Omental fat pad (tissue), 4 donors: ENCODE measurements at places on chromosomes 1 and 21. TPM values are rescaled to one million over a fixed set of nuclear protein-coding genes. Genes with fewer than 3 reads are reported as not detected.

The C1QB gene
- 908 TPM for total RNA-seq

The B3GALNT2 gene
- total RNA-seq = 23.7 TPM

The ICOSLG gene
- 1.7 TPM for total RNA-seq

The COPA gene
- 159 TPM for total RNA-seq

The TNFSF4 gene
- 1.4 TPM for total RNA-seq

The CYYR1 gene
- total RNA-seq = 72.8 TPM

The DUSP12 gene
- 49.2 TPM for total RNA-seq

The SERTAD4 gene
- total RNA-seq = 0.75 TPM

The CCDC185 gene
- total RNA-seq = not detected

The NPL gene
- 18.5 TPM for total RNA-seq

The ACTA1 gene
- not detected for total RNA-seq

The PTPN22 gene
- 3.2 TPM for total RNA-seq

The TMEM81 gene
- total RNA-seq = 3.2 TPM

The AIRE gene
- 0.12 TPM for total RNA-seq

The SLC44A5 gene
- 0.36 TPM for total RNA-seq

The ENAH gene
- 60.7 TPM for total RNA-seq
